ENCODE measurements at places on chromosomes 12 and 14.
A peak's percentile ranks its signal among the peaks of the same experiment; 100 is the strongest.

- peak; percentile 55 for DNase-seq
These were observed 126.1 kb upstream of the PRMT8 start for GRCh38 chr12:3364661-3365462.

DNA sequence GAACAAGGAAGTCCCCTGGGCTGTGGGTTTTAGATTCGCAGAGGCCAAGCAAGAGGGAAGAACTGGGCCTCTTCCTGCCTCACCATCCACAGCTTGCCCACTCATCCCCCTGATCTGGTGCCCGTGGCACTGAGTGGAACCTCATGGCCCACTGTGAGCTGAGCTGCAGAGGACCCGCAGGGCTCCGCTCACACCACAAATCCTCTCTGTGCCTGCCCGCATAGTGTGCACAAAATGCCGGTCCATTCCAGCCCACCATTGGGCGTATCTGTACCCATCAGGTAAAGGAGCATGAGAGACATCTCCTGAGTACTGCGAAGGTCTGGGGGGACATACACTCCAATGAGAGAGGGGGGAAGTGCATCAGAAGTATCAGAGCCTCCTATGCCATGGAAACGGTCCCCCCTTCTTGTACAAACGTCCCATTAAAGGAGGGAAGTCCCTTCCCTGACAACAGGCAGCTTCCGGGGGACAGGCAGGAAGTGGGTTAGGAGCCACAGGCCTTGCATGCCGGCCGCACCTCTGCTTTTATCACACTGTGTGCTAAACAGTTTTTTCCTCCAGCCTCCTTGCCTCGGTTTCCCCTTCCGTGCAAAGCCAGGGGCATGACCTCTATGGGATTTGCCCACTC is 309.4 kb upstream of the DIO3 start:
- DNase-seq, result peak; percentile 66

GRCh38 chr14:61812347-61813095 is 50.3 kb downstream of the SNAPC1 start:
- DNase-seq, result no peak

DNA sequence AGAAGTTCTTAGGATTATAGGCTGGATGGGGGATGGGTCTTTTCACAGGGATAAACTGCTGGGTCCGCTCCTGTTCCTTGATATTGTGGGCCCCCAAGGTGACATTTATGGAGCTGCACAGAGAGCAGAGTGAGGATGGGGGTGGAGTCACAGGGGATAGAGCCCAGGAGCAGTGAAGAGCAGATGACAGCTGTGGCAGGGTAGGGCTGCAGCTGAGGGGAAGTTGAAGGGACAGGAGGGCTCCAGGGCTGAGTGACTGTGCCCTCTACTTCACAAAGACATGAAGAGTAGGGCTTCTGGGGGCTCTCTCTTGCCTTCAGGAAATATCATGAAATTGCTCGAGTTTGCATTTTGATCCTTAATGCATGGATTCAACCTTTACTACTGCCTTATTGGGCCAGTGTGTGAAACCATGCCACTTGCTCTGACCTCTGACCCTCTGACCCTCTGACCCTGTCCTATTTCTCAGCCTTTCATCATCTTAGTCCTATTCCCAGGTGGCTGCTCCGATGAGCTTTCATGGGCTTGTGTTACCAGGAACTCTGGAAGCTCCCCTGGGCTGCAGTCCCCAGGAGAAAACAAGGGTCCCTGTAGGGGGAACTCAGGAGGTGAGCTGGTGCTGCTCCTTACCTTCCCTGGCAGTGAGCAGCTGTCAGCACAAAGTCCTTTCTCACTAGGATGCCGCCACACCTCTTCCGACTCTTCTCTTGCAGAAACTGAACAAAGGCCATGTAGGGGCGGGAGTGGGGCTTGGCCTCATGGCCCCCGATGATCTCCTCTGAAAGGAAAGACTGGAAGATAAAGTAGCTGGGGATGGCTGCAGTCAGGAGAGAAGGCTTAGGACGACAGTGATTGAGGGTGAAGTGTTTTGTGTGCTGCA is 1.6 kb downstream of the GZMH start:
- DNase-seq, result no peak

GRCh38 chr12:113347-113746 is 46.8 kb downstream of the IQSEC3 start:
- no peak for DNase-seq

GRCh38 chr14:60695327-60695726 is 28.8 kb downstream of the SIX4 start:
- DNase-seq, result no peak

DNA sequence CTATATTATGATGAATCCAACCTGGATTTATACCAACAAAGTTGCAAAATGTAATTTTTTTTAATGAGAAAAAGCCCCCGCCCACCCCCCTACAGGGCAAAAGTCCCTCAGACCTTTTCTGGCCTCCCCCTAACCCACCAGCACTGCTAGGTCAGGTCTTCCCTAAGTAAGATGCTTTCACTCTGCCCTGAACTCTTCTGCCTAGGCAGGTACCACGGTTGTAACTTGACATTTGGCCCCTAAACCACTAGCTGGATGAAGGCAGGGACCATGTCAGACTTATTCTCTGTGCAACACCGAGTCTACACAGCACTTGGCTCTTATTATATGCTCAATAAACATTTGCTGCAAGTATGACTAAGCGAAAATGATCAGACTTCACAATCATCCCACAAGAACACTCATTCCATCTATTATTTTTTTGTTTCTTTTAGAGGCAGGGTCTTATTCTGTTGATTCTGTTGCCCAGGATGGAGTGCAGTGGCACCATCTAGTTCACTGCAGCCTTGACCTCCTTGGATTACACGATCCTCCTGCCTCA is 63.2 kb downstream of the SPRING1 start:
- DNase-seq, result no peak

GRCh38 chr14:103483600-103483999 is 39.0 kb downstream of the CKB start:
- no peak for DNase-seq

- DNase-seq, result no peak
These were observed 248.0 kb downstream of the RASSF9 start for GRCh38 chr12:85588221-85588620.

DNA sequence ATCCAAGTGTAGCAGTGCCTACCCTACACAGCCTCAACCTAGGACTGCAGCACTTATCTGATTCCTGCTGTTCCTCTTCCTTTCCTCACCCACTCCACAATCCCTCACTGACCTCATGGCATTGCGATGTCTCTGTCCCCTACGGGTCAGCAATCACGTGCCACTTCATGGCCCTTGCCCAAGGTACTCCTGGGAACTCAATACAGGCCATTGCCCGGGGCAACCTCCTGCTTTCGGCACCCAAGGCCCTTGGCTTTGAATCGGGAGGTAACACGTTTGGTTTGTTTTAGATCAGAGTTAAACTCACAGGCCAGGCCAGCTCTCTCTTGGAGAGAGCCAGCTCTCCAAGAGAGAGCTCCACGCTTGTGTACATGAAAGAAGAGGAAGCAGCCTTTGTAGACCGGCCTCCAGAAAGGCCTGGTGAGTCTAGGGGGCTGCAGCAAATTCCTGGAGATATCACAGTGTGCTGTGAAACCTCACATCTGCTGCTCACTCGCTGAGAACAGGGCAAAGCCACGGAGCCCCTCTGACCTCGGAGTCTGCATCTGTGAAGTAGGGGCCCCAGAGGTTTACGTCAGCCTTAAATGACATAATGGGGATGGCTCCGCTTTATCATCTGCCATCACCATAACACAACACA is 12.2 kb downstream of the CLMN start:
- no peak for DNase-seq

DNA sequence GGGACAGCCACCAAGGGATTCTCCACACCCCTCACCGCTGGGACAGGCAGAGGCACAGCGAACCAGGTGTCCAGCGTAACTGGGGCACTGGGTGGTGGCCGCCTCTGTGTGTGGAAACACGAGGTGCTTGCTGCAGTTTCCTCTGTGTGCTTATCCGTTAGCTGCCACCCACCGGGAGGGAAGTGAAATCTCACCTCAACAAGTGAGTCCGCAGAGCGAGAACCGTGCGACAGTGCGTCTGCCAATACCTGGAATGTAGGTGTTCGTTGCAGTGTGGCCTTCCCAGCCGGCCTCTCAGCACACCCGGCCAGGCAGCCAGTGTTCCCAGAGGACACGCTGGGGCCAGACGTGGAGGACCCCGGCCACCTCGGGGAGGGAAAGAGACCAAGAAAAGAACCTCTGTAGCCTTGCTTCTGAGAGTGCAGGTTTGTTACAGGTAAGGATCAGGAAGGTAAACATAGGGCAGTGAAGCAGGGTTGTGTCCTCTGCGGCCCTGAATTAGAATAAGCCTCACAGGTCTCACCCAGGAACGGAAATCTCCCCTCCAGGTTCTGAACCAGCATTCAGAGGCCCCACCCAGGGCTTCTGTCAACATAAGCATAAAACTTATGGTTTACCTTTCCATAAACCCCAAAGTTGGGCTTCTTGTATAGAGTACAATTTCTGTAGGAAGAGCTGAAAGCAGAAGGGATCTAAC is 1.5 kb downstream of the BCL2L14 start:
- no peak for DNase-seq

GRCh38 chr12:39966256-39966655 is 139.6 kb downstream of the SLC2A13 start:
- no peak for DNase-seq

Measured in coronary artery (tissue), 2 donors.